NB4 (cell line): ENCODE measurements at places on chromosomes 16 and 17.

- DNase-seq: no peak
Measured at GRCh38 chr17:47729476-47729875, 3.6 kb upstream of the TBX21 start.

DNA sequence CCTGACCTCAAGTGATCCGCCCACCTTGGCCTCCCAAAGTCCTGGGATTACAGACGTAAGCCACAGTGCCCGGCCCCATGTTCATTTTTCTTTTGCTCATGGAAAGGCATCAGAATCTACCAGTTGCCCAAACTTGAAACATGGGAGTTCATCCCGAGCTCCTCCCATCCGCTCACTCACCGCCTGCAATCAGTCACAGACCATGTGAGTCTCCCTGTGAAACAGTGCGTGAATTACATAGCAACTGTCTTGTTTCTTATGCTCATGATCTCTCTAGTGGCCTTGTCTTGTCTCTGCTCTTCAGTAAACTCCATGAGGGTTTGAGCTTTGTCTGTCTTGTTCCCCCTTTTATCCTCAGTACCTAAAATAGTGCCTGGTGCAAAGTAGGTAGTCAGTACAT is 52.1 kb upstream of the TNRC6A start:
- no peak for DNase-seq

- peak; percentile 12 for DNase-seq
Measured at GRCh38 chr17:37610971-37611370, 1.8 kb upstream of the SYNRG start.

DNA sequence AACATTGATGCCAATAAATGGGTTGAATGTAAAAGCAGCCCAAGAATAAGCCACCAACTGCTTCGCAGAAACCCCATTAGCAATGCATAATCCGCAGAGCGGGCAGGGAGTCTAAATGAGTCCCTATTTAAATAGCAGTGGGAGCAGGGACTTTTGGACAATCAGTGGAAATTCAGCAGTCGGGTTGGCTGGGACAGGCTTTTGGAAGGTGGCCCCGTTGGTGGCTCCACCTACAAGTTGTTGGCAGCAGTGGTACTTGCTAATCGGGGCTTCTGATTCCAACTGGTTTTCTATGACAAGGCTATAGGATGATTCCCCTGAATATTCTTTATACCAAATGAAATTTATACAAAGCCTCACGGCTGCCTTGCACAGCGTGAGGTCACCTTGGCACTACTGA is 86.3 kb downstream of the WDR59 start:
- no peak for DNase-seq

DNA sequence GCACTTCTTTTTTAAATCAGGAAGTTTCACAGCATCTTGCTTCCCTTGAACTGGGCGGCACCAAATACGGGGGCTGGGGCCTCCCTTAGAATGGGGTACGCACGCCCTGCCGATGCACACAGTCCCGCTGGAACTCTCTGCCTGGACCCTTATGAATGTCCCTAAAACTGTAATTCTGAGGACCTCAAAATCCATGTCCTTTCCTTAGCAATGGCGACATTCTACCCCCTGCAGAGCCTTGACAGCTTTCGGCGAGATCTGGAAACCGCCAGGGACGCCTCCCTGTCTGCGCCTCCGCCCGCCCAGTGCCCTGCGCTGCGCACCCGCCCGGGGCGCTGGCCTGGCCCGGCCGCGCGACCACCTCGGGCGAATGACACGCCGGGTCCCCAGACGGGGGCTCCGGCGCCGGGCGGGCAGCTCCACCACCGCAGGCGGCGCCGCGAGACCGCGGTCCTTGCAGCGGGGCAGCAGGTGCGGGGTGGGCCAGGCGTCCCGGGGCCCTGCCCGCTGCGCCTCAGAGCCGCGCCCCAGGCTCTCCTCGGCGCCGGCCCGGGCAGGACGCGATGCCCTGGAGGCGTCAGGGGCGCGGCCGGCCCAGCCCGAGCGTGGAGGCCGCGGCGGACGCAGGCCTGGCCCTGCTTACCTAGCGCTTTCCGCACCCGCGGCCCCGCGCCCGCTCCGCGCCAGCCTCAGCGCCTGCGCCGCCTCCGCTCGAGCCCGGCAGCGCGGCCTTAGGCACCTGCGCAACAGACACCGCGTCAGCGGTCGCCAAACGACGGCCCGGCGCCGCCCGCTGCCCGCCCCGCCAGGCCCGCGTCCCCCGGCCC is 548 bp downstream of the HAGH start:
- DNase-seq: peak; percentile 80

GRCh38 chr17:45820052-45820780 is 24.5 kb upstream of the SPPL2C start:
- no peak for DNase-seq

DNA sequence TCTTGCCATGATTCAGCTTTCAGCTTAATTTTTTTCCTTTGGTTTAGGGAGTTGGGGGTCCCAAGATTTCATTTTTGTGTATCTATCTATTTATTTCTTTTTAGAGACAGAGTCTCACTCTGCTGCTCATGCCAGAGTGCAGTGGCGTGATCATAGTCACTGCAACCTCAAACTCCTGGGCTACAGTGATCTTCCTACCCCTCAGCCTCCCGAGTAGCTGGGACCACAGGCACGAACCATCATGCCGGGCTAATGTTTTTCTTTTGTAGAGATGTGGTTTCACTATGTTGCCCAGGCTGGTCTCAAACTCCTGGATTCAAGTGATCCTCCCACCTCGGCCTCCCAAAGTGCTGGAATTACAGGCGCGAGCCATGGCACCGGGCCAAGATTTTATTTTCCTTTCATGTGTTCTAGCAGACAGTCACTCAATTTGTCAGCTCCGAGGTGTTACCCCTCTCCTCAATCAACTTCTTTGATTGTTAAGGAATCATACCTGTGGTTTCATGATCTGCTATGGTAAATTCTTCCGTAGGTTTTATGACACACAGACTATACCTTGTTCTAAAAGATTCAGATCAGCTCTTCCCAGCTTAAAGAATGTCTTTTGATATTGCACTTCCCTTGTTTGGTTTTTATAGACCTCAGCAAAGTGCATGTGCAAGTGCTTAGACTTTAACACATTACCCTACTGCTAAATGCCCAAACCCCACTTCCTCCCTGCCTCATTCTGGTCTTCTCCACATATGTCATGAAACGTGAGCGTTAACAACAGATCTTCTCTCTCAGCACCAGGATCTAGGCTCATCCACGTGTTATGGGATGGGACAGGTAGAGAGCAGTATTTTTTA is 13.0 kb downstream of the UNC45B start:
- DNase-seq: peak; percentile 74

DNA sequence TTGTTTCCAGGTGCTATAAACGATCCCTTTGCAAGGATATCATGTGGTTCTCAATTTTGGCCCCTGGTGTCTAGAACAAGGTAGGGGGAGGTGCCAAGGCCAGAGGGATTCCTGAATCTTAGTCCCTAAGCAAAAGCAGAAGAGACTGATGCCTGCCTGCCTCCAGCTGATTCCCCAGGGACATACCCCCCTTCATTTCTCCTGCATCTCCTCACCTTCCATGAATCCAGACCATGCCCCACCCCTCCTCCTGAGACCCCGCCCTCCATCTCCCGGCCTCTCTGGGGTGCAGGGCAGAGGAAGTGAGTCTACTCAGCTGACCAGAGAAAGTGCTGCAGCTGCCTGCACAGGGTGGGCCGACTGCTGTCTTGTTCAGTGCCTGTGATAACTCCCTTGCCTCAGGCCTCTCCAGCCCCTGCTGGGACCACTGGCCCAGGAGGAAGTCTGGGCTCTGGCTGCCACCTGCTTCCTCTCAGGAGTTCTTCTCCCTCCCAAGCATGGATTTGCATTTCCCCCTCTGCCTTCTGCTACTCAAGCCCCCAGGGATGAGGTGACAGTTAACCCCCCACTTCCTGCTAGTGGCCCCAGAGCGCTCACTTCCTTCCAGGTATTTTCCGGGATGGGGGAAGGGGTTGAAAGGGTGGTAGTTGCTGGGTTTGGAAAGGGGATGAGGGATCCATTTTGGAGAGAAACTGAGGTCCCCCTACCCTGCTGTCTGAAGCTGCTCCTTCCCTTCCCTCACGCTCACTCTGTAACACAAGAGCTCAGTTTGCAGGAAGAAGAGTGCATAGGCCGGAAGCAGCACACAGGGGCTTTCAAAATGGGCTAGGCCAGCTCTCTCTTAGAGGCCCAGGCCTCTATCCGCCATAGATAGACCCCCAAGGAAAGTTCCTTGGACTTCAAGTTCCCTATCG is 10.5 kb upstream of the TSPOAP1 start:
- DNase-seq: peak; percentile 97

DNA sequence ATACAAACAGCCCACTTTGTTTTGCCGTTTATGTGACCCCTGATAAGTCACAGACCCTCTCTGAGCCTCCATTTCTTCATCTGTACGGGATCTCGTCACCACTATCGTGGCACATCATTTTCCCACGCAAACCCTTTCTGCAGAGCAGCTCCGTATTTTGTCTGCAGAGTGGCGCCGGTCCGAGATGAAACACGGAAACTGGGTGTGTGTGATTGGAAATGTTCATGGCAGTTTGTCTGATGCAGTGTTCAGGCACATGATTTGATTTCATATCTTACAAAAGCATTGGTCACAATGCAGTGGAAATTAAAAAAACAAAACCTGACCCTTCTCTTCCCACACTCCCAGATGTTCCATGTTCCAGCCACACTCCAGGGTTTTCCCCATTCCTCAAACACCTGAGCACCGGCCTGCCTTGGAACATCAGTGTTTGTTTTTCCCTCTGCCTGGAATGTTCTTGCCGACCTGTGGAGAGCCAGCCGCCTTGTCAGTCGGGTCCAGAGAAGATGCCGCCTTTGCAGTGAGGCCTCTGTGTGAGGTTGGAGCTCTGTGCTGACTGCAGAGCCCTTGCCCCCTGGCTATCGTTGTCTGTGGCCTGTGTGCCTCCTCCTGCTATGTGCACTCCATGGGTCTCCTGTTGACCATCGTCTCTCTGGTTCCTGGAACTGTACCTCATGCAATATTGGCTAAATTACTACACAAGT is 39.2 kb downstream of the NT5M start:
- no peak for DNase-seq

GRCh38 chr16:1938316-1938715 is 4.7 kb downstream of the MSRB1 start:
- peak; percentile 90 for DNase-seq

GRCh38 chr16:6918646-6919045 is 414.0 kb upstream of the RBFOX1 start:
- no peak for DNase-seq

GRCh38 chr17:14304222-14304772 is 3.4 kb downstream of the HS3ST3B1 start:
- DNase-seq: no peak

GRCh38 chr17:45895304-45895968 is 1.1 kb downstream of the MAPT start:
- no peak for DNase-seq
